Stimulated activated CD8-positive, alpha-beta memory T cell treated with anti-CD3 and anti-CD28 coated beads, Interleukin-2, amount 100 ng/mL, for 1 hour (primary cell): ENCODE measurements at places on chromosomes 7 and 10.
A peak's percentile ranks its signal among the peaks of the same experiment; 100 is the strongest.

DNA sequence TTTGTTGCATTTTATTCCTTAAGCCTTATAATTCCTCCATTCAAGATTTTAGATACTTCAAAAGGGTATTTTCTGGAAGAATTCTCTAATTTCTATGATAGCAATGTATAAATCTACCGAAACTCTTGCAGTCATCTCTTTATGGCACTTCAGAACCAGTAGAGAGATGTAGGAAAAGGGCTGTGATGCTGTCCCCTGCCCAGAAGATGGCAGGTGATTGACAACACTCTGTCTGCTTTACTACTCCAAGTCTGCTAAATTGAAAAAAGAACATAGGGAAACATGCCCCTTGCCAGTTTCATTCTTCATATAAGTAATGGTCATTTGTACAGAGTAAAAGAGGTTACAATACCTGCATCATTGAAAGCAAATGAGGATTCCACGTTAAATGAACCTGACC, 5.1 kb downstream of the TCTN3 start:
- no peak for DNase-seq

DNA sequence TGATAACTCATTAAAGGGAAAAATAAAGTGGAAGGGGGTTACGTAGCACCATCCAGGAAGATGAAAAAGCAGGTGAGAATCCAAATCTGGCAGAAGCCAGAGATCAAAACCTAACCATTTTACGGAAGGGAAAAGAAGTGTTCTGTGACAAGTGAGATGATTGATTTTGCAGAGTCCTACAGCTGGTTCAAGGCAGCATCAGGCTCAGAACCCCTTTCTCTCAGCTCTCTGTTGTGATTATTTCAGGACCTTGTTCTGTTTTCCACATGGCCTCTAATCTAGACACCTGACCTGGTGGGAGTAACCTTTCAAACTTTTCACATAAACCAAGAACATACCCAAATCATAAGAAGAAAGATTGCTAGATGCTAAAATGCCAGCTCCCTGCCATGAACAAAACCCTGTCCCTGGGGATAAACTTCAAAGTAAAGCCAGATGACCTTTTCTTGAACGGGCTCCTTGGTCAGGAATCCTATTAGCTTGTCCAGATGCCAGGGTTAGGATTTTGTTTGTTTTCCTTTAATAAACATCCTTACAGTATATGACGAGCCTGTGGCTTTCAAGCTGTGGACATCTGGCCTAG, 5.9 kb downstream of the DUSP5 start:
- no peak for DNase-seq

- no peak for DNase-seq
Measured at GRCh38 chr7:111408724-111409123, 153.6 kb downstream of the IMMP2L start.

DNA sequence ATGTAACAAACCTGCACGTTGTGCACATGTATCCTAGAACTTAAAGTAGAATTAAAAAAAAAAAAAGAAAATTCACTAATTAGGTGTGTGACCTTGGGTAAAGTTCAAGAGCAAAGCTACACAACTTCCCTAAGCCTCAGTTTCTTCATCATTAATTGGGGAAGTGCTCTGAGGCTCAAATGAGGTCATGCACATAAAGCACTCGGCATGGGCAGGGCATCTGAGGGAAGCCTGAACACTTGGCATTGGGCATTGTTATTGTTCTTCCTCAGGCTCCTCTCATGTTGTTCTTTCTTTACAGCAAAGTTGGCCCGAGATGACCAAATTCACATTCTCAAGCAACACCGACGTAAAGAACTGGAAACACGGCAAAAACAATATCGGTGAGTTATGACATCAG, 21.5 kb downstream of the ALOX5 start:
- no peak for DNase-seq

- DNase-seq: no peak
Measured at GRCh38 chr10:69801434-69802315, at the start of gene COL13A1. Gene COL13A1, plus strand, starts transcription at chr10:69801906. Its CDS starts 518 bp downstream, at chr10:69802424.

DNA sequence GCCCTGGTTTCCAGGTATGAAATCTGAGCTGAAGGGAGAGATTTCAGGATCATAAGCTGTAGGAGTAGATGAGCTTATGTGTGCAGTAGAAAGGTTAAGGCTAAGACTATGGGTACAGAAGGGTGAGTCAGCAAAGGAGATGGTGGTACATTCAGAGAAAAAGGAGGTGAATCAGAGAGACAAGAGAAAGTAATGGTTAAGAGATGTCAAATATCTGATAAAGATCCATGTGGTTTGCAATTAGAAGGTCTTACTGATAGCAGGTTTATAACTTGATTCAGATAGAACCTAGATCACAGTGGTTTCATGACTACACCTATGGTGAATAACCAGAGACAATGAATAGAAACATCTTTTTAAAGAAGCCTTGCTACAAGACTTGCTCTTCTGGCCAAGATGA, 4.5 kb upstream of the NPY start:
- DNase-seq: no peak

DNA sequence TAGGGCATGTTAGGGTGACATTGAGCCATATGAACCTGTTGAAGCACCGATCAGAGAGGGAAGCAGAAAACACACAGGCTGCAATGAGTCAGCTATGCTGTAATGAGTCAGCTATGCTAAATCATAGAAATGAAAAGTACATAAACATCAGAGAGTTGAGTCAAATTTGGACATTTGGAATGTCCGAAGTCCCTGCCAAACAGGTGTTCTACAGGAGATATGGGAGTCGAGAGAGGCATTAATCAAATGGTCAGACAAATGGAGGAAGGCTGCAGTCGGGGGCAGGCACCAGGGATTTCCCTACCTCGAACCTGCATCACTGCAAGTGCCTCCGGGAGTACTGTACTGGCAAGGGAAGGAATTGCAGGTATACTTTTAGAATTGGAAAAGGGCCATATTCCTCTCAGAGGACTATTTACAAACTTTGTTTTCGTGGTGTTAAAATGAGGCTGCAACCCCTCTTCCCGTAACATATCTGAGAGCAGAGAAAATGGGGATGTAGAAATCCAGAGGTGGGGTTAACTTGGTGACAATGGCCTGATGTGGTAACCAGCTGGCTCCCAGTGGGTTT, 8.8 kb upstream of the ZC3HAV1 start:
- DNase-seq: no peak

GRCh38 chr10:122413327-122413726, 38.8 kb downstream of the PLEKHA1 start:
- DNase-seq: no peak

GRCh38 chr10:96229568-96230030, 41.8 kb downstream of the BLNK start:
- DNase-seq: peak; percentile 38

DNA sequence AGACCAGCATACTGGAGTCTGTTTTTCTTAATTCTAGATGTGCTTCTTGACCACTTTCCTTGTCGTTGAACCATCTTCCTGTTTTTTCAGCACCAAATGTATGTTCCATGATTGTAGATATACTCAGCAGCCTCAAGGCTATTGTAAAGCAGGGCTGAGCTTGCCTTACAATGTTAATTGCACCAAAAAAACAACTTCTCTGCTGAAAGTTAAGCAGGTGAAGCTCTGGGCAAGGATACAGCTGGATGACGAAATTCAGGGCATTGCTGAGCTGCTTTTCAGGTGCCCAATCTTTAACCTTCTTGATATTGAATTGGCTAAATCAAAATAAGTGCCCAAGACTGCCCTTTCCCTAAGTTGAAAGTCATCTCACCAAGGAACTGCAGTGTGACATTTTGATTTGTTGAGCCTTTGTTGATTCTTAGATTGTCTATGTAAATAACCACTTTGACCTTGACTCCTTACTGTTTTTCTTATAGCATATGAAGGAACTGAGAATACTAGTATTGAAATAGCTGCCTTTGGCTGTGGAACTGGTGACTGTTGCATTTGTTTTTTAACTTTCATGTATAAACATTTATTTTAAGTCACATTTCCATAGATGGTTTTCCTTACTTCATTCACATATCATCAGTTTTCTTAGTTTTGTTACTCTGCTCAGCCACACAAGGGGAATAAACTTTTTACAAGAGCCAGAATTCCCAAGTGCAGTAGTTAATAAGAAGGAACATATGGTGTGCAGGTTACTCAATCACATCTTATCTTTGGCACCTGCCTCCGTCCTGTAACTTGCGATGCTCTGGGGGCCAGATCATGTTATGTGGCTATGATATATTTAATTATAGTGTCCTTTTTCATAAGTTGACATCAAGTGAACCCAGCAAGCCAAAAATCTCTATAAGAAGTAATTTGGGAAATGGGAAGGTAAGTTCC, 3.1 kb downstream of the AHCYL2 start:
- DNase-seq: no peak

- DNase-seq: no peak
Measured at GRCh38 chr7:50687096-50687495, 95.6 kb downstream of the GRB10 start.

DNA sequence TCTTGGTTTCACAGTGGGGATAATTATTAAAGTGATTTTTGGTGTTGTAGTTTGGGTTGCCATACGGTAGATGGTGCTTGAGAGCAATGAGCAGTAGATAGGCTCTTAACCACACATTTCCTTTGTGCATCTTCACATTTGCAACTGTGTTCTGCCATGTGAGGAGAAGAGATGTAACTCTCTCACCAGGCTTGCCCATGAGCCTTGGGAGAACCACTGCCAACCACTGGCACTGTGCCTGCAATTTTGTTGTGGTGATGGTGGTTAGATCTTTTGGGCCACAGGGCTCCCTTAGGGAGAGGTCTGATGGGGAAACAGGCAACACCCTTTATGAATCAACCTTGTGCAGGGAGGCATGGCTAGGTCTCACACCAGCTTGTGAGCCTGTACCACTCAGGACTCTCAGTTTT, 204.3 kb downstream of the CCDC7 start:
- no peak for DNase-seq

GRCh38 chr10:72886621-72887020, 6.9 kb upstream of the OIT3 start:
- DNase-seq: no peak

DNA sequence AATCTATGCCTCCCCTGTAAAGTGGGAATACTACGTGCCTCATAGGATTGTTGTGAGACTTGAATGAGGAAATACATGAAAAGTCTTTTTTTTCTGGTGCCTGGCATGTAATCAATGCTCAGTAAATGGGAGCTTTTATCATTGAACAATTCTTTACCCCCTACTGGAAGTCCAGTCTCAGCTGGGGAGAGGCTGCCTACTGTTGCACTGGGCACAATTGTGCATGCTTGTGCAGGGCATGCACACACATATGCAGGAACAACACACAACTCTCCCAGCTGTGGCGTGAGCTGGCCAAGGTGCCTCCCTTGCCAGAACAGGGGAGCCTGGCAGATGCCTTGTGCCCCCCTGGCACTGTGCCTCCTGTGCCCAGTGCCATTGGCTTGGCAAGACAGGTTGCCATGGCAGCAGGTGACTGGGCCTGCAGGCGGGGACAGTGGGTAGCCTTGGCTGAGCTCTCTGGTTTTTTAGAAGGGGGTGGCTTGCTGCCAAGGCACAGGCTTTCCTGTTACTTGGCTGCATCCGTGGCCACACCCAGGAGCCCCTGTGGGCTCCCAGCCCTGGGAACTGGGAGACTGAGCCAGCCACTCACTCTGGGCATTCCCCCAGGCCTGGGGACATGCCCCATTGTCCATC, 16.1 kb upstream of the PALD1 start:
- no peak for DNase-seq

- DNase-seq: no peak
Measured at GRCh38 chr7:6074612-6075380, 43.6 kb downstream of the ANKRD61 start.

DNA sequence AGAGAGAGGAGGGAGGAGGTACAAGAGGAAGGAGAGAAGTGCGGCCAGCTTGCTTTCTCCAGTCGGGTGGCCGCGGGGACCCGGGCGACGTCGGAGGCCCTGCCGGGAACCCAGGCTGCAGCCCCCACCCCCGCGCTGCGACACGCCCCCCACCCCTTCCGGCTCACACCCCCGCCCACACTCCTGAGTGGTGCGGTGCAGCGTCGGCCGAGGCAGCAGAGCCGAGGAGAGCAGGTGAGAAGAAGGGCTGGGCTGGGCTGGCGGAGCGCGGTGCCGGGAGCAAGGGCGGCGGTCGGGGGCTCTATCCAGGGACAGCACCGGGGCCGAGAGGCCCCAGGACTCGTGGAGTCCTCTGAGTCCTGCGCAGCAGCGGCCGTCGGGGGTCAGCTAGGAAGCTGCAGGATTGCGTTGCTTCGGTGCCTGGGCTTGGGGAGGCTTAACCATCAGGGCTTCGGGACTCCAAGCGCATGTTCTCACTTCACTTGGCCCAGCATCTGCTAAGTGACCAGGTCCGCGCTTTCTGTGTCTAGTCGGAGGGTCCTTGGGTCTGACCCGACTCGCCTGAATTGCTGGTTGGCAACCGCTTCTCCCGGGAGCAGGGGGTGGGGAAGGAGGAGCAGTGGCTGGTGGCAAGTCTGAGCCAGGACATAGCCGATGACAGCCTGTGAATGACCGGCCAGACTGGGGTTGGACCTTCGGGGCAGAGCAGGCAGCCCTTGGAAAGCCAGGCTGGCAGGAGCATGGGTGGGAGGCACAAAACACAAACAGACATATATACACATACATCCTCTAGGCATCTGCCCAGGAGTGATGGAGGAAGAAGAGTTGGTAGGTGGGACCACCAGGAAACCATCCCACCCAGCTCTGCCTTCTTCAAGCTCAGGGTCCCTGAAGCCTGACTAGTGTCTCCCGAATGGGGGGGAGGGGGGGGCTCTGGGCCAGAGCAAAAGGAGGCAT, 683 bp downstream of the CHAT start:
- DNase-seq: no peak
